ENCODE measurements at places on chromosomes 6 and 20. TPM values are rescaled to one million over a fixed set of nuclear protein-coding genes. Genes with fewer than 3 reads are reported as not detected.

Gene GABRR1
- polyA plus RNA-seq: 0.06 TPM

Gene C20orf204
- polyA plus RNA-seq: 1.2 TPM

Gene WFDC5
- polyA plus RNA-seq: not detected

Gene COL11A2
- polyA plus RNA-seq: 5.3 TPM

Gene LGSN
- polyA plus RNA-seq: 0.04 TPM

Gene TRIM38
- 19.4 TPM for polyA plus RNA-seq

Gene KHDRBS2
- polyA plus RNA-seq: 7.0 TPM

- no peak for DNase-seq
Observed at GRCh38 chr20:53736757-53737395, 143.2 kb upstream of the ZNF217 start.

DNA sequence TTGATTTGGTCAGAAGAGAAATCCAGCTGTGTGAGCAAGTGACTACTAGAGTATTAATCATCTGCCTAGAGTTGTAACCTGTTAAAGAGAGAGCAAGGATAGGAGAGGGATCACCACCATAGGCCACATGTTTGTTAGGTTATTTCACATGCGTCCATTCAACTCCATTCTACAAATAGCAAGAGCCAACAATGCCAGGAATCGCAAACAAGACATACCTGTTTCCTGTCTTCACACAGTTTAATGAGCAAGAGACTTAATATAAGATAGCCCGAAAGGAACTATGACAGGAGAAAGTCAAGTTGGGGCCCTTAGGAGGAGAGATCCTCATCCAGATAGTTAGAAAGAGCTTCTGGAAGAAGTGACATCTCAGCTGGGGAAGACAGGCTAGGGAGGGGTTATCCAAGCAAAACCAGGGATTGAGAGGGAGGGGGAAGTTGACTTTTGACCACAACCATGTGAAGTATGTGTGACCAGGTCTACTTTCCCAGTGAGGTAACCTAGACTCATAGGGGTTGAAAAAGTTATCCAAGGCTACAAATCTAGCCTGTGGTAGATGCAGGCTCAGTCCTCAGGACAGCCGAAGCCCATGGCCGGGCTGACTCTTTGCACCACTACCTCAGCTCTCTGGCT, 147.4 kb downstream of the ALDH8A1 start:
- no peak for DNase-seq

DNA sequence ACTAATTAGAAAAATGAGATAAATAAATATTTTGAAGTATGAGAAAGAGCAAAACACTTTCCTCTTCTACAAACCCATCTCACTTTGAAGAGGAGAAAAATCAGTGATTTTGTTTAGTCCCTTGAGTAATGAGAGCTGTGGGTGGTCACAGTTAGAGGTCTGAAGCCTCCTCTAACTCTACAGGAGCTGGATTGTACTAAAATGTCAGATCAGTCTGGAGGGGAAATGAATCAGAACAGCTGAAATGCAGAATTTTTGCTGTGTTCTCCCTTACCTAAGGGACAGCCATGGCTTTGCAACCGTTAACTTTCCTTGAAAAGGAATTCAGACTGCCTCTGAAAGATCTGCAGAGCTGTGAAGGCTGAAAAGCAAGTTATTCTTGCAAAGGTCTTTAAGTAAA, 11.4 kb upstream of the RFPL4B start:
- DNase-seq: no peak

DNA sequence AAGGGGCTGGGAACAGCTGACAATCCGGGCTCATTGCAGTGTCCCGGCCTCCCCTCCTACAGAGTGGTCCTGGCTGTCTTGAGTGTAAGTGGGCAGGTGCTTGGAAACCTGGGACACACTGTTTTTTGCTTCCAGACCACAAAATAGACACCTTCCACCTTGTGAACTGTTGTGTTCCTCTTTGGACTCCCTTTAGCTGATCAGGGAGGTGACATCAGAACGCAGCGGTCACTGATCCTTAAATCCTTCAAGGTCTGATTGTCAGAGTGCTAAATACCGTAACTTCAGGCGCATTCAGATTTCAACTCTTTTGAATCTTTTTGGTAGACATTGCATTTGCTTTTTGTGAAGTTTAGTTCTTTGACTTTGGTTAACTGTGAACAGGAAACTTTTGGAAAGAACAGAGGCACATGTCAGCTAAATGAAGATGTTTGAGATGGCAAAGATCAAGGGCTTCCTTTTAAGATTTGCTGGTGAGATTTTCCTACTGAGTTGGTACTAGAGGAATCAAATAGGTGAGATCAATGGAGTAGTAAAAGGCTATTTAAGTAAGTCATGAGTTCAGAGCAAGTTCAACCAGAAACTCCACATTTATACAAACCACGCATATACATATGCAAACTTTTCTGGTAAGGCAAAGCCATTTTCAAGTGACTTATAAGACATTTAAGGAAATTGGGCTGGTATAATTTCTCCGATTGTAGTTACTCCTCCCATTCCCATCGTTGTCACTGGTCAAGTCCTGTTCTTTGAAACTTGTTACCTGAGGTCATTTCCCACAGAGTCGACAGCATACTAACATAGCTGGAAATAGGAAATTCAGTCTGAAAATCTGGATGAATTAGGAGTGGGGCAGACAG, 6.3 kb downstream of the PPP1R3G start:
- no peak for DNase-seq

GRCh38 chr6:140401761-140402160, 1027.3 kb upstream of the CITED2 start:
- no peak for DNase-seq

Measured in large intestine (tissue), 12 donors.